ENCODE measurements at places on chromosomes 4 and X. TPM values are rescaled to one million over a fixed set of nuclear protein-coding genes. Genes with fewer than 3 reads are reported as not detected.

GRCh38 chr4:10416441-10416840 is 40.8 kb downstream of the ZNF518B start:
- no peak for DNase-seq

DNA sequence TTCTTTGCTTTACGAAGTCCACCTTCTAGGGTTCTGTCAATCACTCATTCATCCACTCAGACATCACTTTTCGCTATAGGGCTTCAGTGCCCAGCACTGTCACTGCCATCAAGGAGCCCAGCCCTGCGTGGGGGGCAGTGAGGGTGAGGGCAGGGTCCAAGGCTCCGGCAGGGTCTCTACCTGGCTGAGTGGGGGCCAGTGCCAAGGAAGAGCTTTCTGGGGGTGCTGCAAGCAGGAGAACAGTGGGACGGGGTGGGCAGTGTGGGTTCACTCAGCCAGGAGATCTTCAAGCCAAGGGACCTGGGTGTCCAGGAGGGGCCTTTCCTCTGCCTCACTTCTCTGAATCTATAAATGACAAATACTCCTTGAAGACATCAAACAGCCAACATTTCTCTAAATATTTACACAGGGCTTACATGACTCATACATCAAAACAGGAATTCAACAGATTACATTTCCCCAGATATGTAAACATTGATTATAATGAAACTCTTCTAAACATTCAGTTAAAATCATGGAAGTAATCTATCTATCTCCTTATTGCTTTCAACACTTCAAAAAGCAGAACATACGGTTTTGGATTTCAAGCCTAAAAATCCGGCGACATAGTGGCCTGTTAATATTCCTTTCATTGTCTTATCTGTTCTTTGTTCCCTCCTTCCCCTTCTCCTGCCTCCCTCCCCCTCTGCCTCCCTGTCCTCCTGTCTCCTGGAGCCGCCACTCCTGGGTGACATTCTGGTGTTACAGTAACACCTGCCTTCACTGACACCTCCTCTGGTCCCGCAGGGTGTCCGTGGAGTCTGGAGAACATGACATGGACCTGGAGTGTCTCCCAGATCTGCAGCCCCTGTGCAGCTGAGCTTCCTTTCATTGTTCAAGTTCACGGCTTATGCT is 94.4 kb upstream of the ADRA2C start:
- peak; percentile 33 for DNase-seq

- no peak for DNase-seq
Measured at GRCh38 chr4:74660866-74661265, 133.5 kb downstream of the BTC start.

DNA sequence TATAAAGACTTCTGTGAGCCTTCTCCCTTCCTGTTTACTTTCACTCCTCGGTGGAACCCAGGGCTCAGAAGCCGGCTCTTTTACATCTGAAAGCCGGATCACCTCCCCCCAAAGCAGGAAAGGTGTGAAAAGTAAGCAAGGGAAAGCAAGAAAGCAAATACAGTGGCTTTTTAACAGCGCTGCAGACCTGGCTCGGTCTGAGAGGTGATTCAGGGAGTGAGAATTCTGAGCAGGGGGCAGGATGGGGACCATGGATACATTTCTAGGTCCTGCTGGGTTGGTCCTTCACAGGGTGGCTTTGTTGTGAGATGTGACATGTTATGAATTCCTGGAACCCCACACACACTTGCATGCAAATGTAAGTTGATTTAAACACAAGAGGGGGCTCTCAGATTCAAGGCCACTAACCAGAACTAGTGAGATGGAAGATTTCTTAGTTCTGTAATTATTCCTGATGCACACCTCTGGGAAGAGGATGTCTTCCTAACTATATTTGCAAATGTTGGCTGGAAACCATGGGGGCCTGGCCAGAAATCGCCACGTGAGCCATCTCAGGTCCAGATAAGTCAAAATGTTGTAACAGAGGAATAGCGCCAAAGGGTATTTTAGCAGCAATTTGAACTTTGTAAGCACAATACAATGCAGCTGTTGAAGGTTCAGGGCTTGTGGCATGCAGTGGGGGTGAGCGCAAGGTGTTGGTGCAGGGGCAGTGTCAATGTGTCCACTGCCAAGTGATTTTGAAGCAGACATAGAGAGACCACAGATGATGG is 670.1 kb upstream of the LCORL start:
- no peak for DNase-seq

DNA sequence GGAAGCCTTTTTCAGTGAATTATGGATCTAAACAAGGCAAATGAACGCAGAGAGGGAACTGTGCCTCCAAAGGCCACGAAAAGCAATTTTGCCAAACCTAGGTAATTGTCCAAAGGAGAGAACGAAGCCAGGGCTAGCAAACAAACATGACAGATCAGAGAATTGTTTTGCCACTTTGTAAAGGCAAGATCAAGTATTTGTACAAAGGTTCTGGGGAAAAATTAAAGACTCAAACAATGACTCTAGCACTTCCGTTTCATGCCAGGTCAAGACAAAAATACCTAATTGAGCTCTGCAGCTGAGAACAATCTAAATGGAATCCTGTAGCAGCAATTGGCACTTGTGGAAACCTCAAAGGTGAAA is 8.5 kb downstream of the RBM47 start:
- no peak for DNase-seq

DNA sequence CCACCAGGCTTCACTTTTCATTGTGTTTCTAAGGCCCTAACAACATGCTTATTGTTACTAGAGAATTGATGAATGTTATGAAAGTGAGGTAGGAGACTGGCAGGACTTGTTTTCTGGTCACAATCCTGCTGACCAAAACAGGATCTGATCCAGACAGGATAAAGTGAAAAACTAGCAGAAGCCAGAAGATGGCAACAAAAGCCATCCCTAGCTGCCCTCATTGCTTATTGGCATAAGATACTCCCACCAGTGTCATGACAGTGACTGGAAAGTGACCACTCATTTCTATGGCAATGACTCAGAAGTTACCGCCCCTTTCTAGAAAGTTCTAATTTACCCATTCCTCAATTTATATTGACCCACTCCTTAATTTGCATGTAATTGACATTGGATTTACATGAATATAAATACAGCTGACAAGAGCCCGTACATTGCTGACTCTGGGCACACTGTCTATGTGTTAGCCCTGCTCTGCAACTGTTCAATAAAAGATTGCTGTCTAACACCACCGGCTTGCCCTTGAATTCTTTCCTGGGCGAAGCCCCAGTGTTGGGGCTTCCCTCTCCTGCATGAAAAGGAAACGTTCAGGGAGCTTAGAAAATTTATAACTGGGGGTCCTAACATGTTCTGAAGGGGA is 30.0 kb upstream of the FGG start:
- no peak for DNase-seq

DNA sequence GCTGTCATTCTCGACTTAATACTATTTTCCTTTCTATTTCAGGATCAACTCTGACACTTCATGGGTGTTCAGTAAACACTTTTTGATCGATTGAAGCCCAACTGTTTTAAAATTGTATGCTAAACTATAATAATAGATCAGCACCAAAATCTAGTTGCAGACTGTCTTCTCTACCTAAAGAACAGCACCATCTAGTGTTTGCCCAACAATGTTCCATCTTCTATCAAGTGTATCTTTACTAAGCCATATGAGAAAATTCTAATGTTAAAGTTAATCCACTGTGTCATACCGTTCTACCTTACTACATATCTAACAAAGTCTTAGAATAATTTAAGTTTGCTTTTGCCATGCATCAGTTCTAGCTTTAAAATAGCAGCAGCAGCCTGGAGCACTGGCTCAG is 113.0 kb upstream of the PRDX4 start:
- DNase-seq = no peak

- no peak for DNase-seq
Measured at GRCh38 chr4:73679836-73680235, 59.6 kb upstream of the RASSF6 start.

DNA sequence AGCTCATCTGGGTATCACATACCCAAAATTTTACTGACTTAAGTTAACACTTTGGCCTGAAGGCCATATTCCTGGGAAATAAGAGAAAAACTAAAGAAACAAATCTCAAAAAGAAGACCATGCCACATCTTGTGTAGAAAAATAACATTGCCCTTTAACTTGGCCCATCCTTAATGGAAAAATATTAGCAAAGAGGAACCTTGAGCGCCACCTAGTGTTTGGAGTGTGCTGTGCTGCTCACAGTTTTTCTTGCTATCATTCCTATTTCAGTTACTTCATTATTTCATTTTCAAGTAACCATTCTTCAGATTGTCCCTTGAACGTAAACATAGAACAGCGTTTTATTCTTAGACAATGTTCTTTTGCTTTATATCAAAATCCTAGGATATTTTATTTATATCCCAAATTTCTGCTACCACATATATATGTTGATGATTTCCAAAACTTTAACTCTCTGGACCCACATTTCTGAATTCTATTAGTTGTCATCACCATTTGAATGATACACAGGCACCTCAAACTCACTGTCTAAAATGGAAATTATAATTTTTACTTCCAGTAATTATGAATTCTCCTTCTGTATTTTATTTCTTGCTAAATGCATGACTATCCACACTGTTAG is 999.0 kb upstream of the ADGRL3 start:
- peak; percentile 52 for DNase-seq

DNA sequence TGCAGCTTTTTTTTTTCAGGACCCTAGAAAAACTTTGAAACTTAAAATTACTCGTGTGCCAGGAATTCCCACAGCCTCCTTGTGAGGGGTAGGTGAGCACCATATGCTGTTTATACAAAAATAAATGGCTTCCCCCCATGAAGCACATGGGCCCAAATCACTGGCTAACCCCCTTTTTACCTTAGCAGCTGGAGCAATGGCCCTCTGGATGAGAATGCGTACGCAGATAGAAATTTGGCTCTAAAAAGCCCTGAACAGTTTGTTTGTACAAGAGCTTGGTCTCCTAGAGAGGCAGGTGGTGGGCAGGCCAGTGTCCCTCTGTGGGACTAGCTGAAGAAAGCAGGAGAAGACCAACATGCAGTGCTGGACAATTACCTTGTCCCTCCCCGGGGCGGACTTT is 76.5 kb downstream of the SLC9A6 start:
- no peak for DNase-seq

GRCh38 chrX:7987160-7988012 is 60.2 kb upstream of the PNPLA4 start:
- DNase-seq = no peak

- DNase-seq = no peak
Measured at GRCh38 chrX:132622130-132622529, 133.3 kb upstream of the MBNL3 start.

DNA sequence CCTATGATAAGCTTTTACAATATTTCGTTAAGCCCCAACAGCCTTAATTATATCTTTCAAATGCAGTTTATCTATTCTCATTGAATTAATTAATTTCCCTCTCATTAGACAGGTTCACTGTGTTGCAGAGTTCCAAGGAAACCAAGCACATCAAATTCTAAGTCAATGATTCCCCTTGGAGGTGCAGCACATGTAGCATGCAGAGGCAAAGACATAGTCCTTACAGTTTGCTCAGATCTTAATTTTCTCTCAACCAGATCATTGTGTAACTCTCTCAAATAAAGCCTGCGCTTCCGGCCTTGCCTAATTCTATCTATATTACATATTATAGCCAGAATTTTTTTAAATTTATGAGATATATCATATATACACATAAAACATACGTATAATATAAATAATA is 205.4 kb downstream of the GRIA2 start:
- no peak for DNase-seq

GRCh38 chr4:66885501-66886165 is 659.7 kb downstream of the CENPC start:
- no peak for DNase-seq

DNA sequence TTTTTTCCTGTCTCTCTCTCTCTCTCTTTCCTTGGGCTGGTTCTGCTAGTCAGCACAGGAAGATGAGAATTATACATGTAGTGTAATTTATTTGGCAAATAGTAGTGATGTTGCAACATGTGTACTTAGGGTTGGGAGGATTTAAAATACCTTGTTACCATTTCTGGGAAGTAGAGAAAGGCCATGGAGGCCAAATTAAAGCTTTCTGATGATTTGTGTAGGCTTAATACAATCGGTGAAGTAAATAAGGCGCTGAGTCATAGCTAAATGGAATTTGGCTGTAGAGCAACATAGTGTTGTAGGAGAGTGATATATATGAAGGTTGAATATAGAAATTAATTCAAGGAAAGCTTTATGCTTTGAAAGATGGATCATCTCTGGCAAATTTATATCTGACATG is 295.3 kb downstream of the GRID2 start:
- DNase-seq = no peak

- DNase-seq = no peak
Measured at GRCh38 chr4:125184116-125184515, 130.6 kb upstream of the FAT4 start.

DNA sequence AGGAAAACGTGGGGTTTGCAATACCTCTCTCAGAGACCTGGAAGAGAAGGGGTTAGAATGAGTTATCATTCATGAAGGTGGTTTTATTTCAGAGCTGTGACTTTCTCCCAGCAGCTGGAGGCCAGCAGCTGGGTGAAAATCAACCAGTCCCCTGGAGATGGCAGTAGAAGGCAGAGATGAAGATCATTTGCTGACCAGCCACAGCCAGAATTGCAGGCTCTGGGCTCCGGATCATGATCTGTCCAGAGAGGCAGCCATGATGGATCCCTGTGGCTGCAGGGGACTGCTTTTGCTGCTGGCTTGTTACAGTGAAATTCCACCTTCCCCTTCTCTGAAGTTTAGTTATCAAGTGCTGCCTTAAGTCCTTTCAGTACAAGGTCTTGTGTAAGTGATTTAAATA is 46.9 kb upstream of the TAB3 start:
- DNase-seq = no peak

- DNase-seq = no peak
Measured at GRCh38 chrX:13022926-13023325, 21.5 kb downstream of the FAM9C start.

The GPR119 gene
- total RNA-seq = not detected

The GYG2 gene
- 0.50 TPM for total RNA-seq

The APOO gene
- 85.3 TPM for total RNA-seq

The RTL3 gene
- 0.12 TPM for total RNA-seq

The CYSLTR1 gene
- 1.1 TPM for total RNA-seq

The TLR2 gene
- 9.7 TPM for total RNA-seq

The TMPRSS11B gene
- not detected for total RNA-seq

The DMRTC1 gene
- 0.26 TPM for total RNA-seq

All from right cardiac atrium (tissue), 5 donors.